Bronchial smooth muscle cell (primary cell): ENCODE measurements at places on chromosomes 5 and 9. TPM values are rescaled to one million over a fixed set of nuclear protein-coding genes. Genes with fewer than 3 reads are reported as not detected.

IL5 gene
- total RNA-seq = not detected in 2 replicates

SUB1 gene
- total RNA-seq = 123 and 177 TPM in 2 replicates

DIRAS2 gene
- total RNA-seq = under 0.01 and 0.09 TPM in 2 replicates

RXFP3 gene
- not detected in 2 replicates for total RNA-seq

NIPAL4 gene
- total RNA-seq = not detected in 2 replicates

C6 gene
- total RNA-seq = 0.16 TPM in 1 of 2 replicates, not detected in the other

ARL14EPL gene
- total RNA-seq = 0.69 TPM in 1 of 2 replicates, not detected in the other

BTNL9 gene
- total RNA-seq = not detected in 2 replicates

OR1L6 gene
- total RNA-seq = not detected in 2 replicates

DNM1 gene
- 63.7 and 82.3 TPM in 2 replicates for total RNA-seq

APBA1 gene
- total RNA-seq = 5.7 and 9.4 TPM in 2 replicates
